ENCODE measurements at places on chromosomes 6 and 20.

- DNase-seq: peak; percentile 30
Measured at GRCh38 chr6:108684771-108685329, 124.1 kb downstream of the FOXO3 start.

GRCh38 chr6:119172824-119173223 lies 94.4 kb upstream of the FAM184A start:
- DNase-seq: no peak

- peak; percentile 80 for DNase-seq
Measured at GRCh38 chr6:166771701-166772100, 144.7 kb upstream of the RPS6KA2 start.

- no peak for DNase-seq
Measured at GRCh38 chr6:20900389-20901160, 366.3 kb downstream of the CDKAL1 start.

DNA sequence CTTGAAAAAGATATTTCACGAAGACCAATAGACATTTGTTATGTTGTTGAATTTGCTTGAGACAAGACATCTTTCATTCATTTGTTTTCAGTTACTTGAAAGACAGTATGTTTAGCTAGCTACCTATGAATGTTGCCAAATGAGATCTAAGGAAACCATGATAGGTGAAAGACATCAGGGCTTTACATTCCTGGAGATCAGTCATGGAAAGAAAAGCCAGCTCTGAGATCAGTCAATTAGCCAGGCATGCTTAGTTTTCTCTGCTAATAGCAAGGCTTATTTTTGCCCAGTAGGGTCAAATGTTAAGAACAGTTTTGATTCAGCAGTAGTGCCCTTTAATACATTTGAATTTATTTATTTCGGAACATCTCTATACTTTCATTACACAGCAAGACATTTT lies 116.5 kb upstream of the EDN1 start:
- no peak for DNase-seq

GRCh38 chr6:157646012-157646411 lies 177.0 kb upstream of the SNX9 start:
- DNase-seq: no peak

DNA sequence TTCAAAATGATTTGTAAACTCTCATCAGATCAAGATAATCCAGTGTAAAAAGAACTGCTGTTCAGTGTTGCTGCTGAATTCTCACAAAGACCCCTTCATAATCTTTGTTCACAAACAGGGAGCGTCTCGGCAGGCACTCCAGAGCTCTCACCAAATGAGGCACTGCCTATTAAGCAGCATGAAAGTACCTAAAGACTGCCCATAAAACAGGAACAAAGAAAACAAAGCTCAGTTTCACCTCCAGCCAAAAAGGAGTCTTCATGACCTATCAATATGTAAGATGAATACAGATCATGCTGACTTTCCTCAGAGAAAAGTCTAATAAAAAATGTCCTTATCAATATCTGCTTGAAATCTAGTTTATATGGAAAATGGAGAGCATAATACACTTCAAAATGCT lies 41.8 kb downstream of the GPR63 start:
- DNase-seq: no peak

DNA sequence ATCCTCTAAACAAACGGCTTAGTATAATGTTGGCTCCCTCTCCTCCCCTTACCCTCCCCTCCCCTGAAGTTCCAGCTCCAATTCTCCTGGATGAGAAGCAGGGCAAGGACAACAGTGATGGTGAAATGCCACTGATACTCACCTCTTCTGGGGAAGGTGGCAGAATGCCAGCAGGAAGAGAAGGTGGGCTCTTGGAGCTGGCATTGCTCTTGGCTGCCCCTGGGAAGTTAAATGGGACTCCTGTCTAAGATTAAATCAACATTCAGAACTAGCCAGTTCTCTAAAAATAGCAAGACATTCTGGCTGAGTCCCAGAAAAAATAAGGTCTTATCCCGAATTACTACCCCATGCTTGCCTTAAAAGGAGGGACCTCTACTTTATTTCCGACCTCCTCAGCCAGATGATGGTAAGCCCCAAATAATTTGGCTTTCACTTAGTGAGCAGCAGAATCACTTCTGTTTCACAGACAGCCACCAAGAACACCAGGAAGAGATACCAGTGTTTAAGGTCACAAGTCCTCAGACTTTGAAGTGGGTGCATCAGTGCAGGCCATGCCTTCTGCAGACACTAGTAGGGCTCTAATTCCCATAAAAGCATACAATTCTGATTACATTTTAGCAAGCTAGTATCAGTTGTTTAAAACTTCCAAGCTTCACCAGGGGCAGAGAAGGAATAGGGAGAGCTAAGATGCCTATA lies 46.0 kb upstream of the IL17A start:
- DNase-seq: no peak

GRCh38 chr6:165573671-165574070 lies 89.4 kb downstream of the PDE10A start:
- DNase-seq: no peak
